Endothelial cell of umbilical vein (primary cell): ENCODE measurements at places on chromosomes 2 and 18. TPM values are rescaled to one million over a fixed set of nuclear protein-coding genes. Genes with fewer than 3 reads are reported as not detected.

GRCh38 chr2:237128845-237129592 lies 43.3 kb downstream of the COPS8 start:
- DNase-seq = no peak

DNA sequence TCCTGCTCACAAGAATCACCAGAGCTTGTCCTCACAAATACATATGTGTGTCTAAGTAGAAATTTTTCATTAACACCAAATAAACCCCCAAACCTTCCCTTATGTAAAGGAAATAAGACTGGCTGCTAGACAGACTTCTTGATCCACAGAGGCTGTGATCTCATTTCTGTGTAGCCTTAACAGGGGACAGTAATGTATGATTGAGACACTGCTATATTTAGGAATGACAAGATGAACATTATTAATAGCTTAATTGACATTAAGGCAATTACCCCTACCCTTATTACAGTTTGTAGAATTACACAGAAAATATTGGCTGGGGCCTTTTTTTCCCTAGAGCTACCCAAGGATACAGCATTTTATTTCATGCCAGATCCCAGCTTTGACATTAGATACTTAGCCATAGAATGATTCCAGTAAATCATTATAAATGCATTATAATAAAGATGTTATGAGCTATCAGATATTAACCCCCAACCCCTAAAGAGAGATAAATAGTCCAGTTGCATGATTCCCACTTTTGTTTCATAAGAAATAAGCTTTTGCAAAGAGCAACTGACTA lies 392.1 kb upstream of the HNRNPA3 start:
- no peak for DNase-seq

- DNase-seq = no peak
Measured at GRCh38 chr2:217614498-217614897, 388.3 kb downstream of the TNS1 start.

DNA sequence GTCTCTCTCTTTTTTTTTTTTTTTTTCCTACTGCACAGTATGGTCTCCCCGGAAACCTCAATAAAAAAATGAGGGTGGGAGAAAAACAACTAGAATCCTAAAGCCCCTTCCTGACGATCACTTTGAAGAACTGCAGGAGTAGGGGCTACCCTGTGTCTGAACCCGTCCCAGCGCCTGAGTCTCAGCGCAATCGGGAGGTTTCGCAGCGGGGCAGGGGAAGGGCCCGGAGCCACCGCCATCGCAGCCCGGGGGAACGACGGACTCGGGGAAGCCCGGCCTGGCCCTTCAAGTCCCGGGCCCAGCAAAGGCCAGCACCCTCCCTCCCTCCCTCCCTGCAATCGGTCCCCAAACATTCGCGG lies 411 bp downstream of the NARS1 start:
- DNase-seq = peak; percentile 31

DNA sequence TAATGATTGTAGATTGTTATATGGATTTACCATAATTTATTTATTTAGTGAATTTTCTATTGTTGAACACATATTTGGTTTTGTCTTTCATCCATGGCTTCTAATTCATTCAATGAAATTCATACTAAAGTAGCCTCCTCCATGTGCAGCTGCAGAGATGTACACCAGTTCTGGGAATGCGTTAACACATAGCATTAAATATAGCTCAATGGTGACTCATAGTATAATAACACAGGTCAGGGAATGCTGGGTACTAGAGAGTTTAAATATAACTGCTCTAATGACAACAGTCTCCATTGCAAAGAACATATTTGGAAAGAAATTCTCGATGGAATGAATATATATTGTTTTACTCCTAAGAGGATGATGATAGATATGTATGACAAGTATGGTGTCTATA lies 1190.2 kb upstream of the NRXN1 start:
- DNase-seq = no peak

DNA sequence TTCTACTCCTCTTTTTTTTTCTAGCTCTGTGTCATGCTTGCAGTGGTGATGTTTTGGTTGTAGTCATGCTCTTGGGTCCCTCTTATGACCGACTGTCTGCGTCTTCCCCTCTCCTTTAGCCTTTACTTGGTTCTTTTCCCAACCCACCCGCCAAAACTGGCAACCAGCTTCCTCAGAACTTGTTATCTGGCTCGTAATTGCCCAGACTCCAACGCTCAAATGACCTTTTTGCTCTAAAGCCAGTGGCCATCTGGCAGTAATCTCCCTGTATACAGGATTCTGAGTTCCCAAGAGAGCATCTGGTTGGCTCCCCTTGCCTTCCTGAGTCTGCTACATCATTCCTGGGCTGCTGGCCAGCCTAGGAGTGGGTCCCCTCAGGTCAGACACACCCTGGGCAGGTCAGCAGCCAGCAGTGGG lies 147.2 kb downstream of the MGAT5 start:
- DNase-seq = peak; percentile 93

DNA sequence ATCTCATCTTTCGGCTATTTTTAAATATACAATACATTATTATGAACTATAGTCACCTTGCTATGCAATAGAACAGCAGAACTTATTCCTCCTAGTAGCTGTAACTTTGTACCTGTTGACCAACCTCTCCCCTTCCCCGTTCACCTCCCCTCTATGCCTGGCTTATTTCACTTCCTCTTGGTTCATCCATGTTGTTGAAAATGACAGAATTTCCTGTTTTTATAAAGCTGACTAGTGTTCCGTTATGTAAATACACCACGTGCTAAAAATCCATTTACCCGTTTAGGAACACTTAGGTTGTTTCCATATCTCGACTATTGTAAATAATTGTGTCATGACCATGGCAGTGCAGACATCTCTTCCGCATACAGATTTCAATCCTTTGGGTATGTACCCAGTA lies 10.3 kb downstream of the ALPI start:
- no peak for DNase-seq

- peak; percentile 72 for DNase-seq
Measured at GRCh38 chr18:49247781-49248180, 212.7 kb downstream of the DYM start.

- DNase-seq = no peak
Measured at GRCh38 chr2:206218796-206219499, 55.5 kb upstream of the ZDBF2 start.

DNA sequence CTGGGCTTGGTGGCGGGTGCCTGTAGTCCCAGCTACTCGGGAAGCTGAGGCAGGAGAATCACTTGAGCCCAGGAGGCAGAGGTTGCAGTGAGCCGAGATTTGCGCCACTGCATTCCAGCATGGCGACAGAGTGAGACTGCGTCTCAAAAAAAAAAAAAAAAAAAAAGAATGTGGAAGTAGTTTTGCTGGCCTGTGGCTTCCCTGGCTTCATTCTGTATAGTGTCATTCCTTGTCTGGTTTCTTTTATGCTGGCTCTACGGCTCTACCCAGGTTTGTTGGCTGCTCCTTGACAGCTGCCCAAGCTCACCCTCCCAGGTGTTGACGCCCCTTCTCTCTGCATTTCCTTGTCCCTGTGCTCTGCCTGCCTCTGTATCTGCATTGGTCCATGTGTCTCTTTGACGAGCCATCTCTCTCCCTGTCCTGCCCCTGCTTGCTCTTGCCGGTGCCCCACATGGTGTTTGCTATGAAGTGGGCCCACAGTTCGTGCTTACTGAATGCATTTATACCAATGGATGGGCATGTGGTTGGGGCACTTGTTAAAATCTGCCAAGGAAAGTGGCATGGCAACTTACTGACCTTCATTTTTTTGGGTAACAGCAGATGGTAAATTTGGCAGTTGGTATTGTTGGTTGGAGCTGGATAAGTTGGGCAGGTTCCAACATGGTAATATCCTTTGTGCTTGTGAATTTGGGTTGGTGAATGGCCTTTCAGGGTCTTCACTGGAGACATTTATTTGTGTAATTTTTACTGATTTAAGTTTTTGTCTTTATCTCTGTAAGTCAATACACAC lies 113.9 kb downstream of the MAP4K4 start:
- DNase-seq = no peak

GRCh38 chr2:142285480-142285879 lies 154.7 kb upstream of the LRP1B start:
- no peak for DNase-seq

DNA sequence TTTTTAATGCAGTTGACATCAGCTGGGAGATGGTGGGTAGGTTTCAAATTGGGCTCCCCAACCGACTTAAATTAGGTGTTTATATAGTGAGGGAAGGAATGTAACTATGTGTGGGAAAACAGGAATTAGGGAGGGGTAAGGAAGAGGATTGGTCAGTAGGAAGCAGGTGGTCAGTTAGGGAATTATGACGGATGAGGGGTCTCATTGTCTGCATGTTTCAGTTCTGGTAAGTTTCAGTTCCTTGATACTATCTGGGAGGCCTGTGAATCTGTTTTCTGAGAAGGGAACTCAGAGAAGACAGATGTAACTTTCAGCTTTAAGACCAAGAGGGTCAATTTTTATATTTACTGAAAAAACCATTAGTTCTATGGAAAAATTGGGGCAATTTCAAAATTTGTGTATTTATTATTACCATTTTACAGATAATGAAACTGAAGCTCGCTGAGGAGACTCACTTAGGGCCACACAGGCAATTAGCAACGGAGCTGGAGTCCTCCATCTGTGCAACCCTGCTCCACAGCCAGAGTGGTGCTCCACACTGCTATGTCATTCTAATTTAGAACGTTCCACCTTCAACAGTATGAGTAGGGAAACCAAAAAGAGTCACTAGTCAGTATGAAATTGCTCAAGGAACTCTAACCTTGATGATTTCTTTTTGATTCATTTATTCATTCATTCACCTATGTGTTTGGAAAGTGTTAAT lies 36.0 kb upstream of the CCDC195 start:
- DNase-seq = no peak

DNA sequence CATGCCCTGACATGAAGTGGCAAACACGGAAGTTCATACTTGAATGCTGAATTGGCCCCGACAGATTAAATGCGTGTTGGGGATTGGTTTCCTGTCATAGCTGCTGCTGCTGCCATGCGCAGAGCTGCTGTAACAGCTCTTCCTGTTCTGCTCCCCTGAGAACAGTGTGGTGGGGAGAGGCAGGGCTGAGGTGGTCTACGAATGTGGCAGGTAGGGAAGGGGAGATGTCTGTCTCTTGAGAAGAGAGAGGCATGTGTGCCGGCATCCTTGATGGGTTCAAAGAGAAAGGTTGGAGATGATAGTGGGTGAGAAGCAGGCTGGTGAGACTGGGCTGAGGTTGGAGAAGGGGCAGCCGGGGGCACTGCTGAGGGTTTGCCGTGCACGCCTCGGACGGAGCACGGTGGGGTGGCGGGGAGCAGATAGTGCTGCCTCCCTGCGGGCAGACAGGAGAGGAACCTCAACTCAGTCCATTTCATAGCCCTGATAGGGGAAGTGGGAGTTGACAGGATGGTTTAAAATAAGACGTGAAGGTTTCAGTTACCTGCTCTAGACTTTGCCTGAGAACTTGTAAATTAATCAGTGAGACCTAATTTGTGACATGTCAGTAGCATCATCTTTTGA lies 46.1 kb downstream of the TMEM185B start:
- peak; percentile 20 for DNase-seq

DNA sequence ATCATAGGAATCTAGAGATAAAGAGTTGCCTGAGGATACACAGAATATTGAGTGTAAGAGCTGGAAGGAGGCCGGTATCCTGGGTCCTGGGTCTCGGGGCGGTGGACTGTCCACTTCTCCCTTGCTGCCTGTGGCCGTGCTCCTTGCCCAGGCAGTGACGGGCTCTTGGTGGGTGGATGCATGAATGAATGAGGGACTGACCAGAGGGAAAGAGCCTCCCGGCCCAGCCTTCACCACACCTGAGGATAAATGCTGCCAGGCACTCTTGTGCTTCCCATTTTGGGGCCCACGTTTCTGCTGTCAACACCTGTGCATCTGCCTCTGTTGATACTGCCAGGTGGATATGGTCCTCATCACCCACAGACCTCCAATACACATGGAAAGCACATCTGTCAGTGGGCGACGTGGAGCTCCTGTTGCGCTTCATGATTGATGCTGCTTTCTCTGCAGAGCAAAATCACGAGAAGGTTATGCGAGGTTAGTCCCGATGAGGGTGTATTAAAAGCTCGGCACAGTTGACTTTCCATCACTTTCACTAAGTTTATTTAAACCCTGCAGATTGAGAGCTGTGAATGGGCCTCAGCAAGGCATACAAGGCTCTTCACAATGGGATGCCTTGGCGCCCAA lies 211.4 kb downstream of the LDLRAD4 start:
- DNase-seq = no peak

DNA sequence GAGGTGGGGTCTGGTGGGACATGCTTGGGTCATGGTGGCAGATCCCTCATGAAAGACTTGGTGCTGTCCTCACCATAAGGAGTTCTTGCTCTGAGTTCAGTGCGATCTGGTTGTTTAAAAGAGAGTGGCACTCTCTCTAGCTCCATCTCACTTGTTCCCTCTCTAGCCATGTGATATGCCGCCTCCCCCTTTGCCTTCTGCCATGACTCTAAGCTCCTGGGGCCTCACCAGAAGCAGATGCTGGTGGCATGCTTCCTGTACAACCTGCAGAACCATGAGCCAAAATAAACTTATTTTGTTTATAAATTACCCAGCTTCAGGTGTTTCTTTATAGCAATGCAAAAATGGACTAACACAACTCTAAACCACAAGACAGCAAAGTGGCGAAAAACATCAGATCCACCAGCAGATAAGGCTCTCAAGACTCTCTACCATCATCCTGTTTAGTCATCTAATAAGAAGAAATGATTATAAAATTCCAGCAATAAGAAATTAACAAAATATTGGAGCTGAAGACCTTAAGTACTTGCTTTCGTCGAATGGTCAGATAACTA lies 75.5 kb downstream of the OLA1 start:
- no peak for DNase-seq

GRCh38 chr2:207337234-207338219 lies 171.8 kb upstream of the KLF7 start:
- peak; percentile 34 for DNase-seq

GRCh38 chr2:212672186-212672585 lies 133.6 kb upstream of the ERBB4 start:
- DNase-seq = no peak

DNA sequence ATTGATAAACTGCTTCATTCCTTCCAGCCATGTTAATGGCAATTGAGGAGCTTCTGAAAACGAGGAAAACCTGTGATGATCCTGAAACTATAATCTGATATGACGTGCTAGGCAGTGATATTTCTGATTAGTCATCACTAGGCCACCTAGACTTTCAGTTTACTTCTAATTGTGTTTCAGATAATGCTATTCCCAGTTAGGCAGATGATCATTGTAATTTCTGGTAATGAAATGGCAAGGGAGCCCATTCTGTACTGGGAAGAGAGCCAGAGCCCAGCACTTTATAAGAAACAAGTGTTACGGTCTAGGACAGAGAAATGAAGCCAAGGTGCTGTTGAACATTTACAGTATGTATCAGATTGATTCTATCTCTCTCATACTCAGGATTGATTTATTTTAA lies 106.2 kb downstream of the CPO start:
- no peak for DNase-seq

Gene ZAP70
- not detected in 2 replicates for total RNA-seq

Gene ADD2
- total RNA-seq = not detected in 2 replicates

Gene DOK6
- total RNA-seq = not detected in 2 replicates

Gene ABCG8
- not detected in 2 replicates for total RNA-seq

Gene CLK1
- total RNA-seq = 79.7 and 92.4 TPM in 2 replicates

Gene SLC9A4
- total RNA-seq = 0.07 TPM in 1 of 2 replicates, not detected in the other

Gene LDAH
- total RNA-seq = 24.0 and 24.2 TPM in 2 replicates
